Stimulated activated CD8-positive, alpha-beta memory T cell treated with anti-CD3 and anti-CD28 coated beads, Interleukin-7, amount 100 ng/mL, for 4 hours (primary cell): ENCODE measurements at places on chromosomes 2 and 18.

DNA sequence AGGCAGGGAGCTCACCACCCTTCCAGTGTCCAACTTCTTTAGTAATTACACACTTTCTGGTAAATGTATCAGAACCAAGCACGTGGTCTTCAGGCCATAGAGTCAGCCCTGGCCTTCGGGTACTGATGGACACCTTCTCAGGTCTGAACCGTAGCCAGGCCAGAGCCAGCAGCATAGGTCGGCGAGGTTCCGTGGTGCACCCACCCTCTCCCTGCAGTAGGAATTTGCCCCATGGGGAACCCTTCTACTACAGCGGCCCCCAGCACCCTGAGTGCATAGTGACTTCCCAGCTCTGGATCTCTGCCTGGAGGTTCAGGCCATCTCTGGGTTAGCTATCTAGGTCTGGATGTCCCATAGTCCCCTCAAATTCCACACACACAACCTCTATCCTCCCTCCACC lies 61.6 kb downstream of the EDAR start:
- DNase-seq, result no peak

DNA sequence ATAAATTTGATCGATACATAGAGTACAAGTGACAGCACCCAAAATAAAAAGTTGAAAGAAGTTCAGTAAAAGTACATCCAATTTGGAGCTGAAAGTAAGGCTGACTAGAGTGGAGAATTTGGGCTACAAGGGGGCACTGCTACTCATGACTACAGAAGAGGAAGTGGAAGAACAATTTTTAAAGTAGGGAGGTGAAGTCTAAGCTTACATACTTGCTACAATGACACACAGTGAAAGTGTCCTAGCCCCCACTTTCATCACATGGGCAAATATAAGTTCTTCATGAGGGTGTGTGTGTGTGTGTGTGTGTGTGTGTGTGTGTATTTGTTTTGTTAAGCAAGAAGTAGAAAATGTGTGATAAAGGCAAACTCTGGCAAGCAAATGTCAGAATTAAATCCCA lies 45.7 kb downstream of the MAP3K2 start:
- DNase-seq, result no peak

- no peak for DNase-seq
Observed at GRCh38 chr2:107595749-107596148, 230.9 kb upstream of the RGPD4 start.

GRCh38 chr2:58845011-58845410 lies 603.9 kb upstream of the FANCL start:
- DNase-seq, result no peak

GRCh38 chr2:46735730-46736493 lies 179.7 kb downstream of the MCFD2 start:
- no peak for DNase-seq

GRCh38 chr2:109257653-109258052 lies 128.6 kb downstream of the SH3RF3 start:
- DNase-seq, result no peak

GRCh38 chr18:54192415-54192814 lies 32.1 kb downstream of the MBD2 start:
- no peak for DNase-seq
